Cardiac muscle cell (in vitro differentiated cells and primary cell): ENCODE measurements at places on chromosomes 12 and 14.

- DNase-seq: no peak
Observed at GRCh38 chr12:11840366-11840765, 190.9 kb downstream of the ETV6 start.

GRCh38 chr14:58138714-58139482 is 13.1 kb downstream of the ARMH4 start:
- no peak for DNase-seq

- no peak for DNase-seq
Observed at GRCh38 chr14:75570797-75571196, 7.6 kb upstream of the FLVCR2 start.

DNA sequence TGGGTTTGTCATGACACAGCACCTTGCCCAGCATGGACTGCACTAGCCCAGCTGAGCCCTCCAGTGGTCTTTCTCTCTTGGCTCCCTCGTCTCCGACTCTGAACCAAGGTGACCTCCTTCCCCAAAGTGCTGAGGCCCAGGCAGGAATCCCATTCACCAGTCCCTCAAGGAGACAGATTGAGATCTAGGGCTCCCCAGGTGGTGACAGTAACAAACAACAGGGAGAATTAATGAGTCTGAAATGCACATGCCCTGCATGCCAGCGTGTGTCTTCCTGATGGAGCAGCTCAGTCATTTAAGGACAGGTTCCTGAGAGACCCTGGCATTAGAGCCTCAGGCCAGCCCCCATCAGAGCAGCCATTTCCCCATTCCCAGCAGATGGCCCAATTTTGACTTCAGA is 51.4 kb upstream of the OAS1 start:
- DNase-seq: no peak

GRCh38 chr12:102871014-102871413 is 46.0 kb downstream of the PAH start:
- no peak for DNase-seq

GRCh38 chr12:86139671-86140070 is 116.5 kb downstream of the MGAT4C start:
- no peak for DNase-seq

DNA sequence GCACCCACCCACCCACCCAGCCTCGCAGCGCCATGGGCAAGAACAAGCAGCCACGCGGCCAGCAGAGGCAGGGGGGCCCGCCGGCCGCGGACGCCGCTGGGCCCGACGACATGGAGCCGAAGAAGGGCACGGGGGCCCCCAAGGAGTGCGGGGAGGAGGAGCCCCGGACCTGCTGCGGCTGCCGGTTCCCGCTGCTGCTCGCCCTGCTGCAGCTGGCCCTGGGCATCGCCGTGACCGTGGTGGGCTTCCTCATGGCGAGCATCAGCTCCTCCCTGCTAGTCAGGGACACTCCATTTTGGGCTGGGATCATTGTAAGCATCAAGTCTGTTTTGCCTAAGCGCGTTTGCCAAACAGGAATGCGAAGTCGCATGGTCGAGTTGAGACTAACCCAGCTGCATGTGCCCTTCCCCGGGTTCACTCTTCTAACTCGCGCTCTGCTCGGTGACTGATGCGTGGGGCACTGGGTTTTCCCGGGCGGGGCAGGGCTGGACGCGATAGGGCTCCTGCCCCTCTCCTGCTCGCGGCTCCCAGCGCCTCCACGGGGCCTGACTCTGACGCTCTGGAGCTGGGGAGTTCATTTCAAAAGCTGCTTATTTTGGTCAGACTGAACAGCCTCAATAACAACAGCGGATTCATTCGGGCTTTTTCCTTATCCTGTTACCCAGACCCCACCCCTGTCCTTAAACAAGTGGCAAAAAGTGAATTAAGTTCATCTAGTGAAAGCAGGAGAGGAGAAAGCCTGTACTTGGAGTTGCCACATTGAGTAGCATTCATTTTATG is 458 bp downstream of the SSPN start:
- DNase-seq: peak; percentile 59
